Stimulated activated naive B cell treated with anti-CD40 and anti-IgM and Interleukin-4, amounts not matched to agents 10 μg/mL and 1 μg/mL and 100 μg/mL, for 72 hours (primary cell): ENCODE measurements at places on chromosomes 1 and 21.

- no peak overlapping the region for H3K27ac ChIP-seq
- no peaks in the 10 kb centered on the region for H3K27me3 ChIP-seq
- no peak overlapping the region for H3K4me3 ChIP-seq
- peaks cover 9% of the 10 kb centered on the region for H3K4me1 ChIP-seq
These were observed 36.7 kb upstream of the RAP1A start for GRCh38 chr1:111582644-111583618.

GRCh38 chr1:75733661-75734060 lies 9.2 kb downstream of the ACADM start:
- peaks cover 9% of the 10 kb centered on the region for H3K4me1 ChIP-seq
- peaks cover 35% of the 10 kb centered on the region for H3K36me3 ChIP-seq
- no peaks in the 10 kb centered on the region for H3K27me3 ChIP-seq

GRCh38 chr1:172442843-172443565 lies 865 bp downstream of the PIGC start:
- peaks cover 39% of the 10 kb centered on the region for H3K4me1 ChIP-seq
- H3K36me3 ChIP-seq: peaks cover 37% of the 10 kb centered on the region
- no peak for DNase-seq
- H3K27me3 ChIP-seq: no peaks in the 10 kb centered on the region
- H3K27ac ChIP-seq: peak overlapping the region; percentile 97
- peak overlapping the region; percentile 89 for H3K4me3 ChIP-seq

GRCh38 chr1:117466761-117467160 lies 99.5 kb downstream of the MAN1A2 start:
- no peak overlapping the region for H3K4me3 ChIP-seq
- H3K27me3 ChIP-seq: no peaks in the 10 kb centered on the region
- no peaks in the 10 kb centered on the region for H3K4me1 ChIP-seq
- H3K36me3 ChIP-seq: peaks cover 32% of the 10 kb centered on the region
- no peak for DNase-seq

- no peak for DNase-seq
- H3K27ac ChIP-seq: no peak overlapping the region
- H3K36me3 ChIP-seq: no peaks in the 10 kb centered on the region
- H3K4me3 ChIP-seq: no peak overlapping the region
- H3K4me1 ChIP-seq: peaks cover 41% of the 10 kb centered on the region
These were observed 1.2 kb upstream of the IL6R start for GRCh38 chr1:154403983-154404382.

GRCh38 chr21:37811711-37812110 lies 104.5 kb downstream of the KCNJ6 start:
- no peak overlapping the region for H3K4me3 ChIP-seq
- H3K4me1 ChIP-seq: no peaks in the 10 kb centered on the region
- H3K27ac ChIP-seq: no peak overlapping the region
- no peak for DNase-seq
- H3K27me3 ChIP-seq: no peaks in the 10 kb centered on the region
- no peaks in the 10 kb centered on the region for H3K36me3 ChIP-seq

- peaks cover 2% of the 10 kb centered on the region for H3K36me3 ChIP-seq
- H3K27ac ChIP-seq: no peak overlapping the region
- no peak for DNase-seq
- no peak overlapping the region for H3K4me3 ChIP-seq
- H3K27me3 ChIP-seq: no peaks in the 10 kb centered on the region
These were observed 422.9 kb downstream of the PTBP2 start for GRCh38 chr1:97144527-97144926.

DNA sequence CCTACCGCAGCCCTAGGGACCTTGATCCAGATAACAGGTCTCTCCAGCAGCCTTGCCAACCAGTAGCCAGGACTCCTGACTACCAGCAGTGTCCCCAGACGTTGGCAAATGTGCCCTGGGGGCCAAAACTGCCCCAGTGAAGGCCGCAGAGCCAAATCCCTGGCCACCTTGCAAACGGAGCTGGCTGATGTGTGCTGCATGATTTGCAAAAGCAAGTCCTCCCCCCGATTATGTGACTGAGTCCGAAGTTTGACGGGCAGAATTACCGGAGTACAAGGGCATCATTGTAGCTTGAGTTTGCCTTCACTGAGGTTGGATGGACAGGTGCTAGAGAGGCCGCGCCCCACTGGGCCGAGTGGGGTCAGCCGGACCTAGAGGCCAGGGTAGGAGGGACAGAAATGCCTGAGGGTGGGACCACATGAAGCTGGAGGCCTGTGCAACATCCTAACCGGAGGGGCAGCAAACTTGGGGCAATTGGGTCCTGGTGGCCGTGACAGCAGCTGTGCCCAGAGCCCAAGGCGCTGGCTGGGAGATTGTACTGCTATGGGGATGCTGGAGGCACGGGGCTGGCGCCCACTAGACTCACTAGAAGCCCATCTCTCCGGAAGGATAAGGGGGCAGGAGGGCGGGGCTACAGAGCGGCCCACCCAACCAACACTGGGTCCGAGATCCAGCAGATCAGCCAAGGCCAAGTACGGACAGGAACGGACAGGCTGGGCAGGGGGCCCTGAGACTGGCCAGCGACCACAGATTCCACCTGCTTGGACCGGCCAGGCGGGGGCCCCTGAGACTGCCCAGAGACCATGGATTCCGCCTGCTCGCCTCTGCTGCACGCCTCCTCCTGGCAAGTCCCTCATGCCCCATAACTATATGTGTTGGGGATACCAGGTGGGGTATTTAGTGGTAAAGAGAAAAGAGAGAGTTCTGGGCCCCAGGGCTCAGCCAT lies 2.8 kb downstream of the ARHGEF16 start:
- H3K4me1 ChIP-seq: peaks cover 19% of the 10 kb centered on the region
- no peak for DNase-seq
- no peak overlapping the region for H3K27ac ChIP-seq
- H3K27me3 ChIP-seq: peaks cover 16% of the 10 kb centered on the region

GRCh38 chr1:31216016-31216415 lies 23.7 kb downstream of the NKAIN1 start:
- no peak overlapping the region for H3K27ac ChIP-seq
- H3K4me1 ChIP-seq: no peaks in the 10 kb centered on the region
- no peak overlapping the region for H3K4me3 ChIP-seq
- no peaks in the 10 kb centered on the region for H3K36me3 ChIP-seq

DNA sequence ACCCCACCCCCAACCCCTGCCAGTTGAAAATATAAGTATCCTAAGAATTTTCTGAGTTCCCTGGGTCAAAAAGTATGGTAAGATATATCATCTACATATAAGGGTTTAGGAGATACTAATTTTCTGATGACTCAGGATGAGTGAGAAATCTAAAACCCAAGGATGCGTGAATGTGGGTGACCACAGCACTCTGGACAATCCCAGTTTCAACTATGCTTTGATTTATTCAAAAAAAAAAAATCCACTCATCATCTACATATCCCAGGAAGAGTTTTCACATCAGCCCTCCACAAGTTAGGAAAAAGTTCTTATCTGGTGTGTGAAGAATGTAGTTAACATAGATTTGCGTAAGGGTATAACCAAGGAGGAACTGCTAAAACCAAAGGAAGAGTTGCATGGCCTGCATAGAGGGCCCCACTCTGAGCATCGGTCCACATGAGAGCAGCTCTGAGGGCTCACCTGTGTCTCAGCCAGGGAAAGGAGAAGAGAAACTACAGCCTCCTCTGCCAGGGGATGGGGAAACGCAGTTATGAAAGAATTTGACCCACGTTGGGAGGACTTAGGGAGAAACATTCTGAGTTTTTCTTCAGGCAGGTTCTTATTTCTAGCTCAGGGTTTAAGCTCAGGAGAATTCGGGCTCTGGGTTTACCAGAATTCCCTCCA lies 18.8 kb downstream of the LAMB3 start:
- H3K4me1 ChIP-seq: peaks cover 4% of the 10 kb centered on the region
- peak overlapping the region; percentile 7 for H3K27ac ChIP-seq
- no peaks in the 10 kb centered on the region for H3K36me3 ChIP-seq
- peaks cover 17% of the 10 kb centered on the region for H3K27me3 ChIP-seq
- H3K4me3 ChIP-seq: no peak overlapping the region

DNA sequence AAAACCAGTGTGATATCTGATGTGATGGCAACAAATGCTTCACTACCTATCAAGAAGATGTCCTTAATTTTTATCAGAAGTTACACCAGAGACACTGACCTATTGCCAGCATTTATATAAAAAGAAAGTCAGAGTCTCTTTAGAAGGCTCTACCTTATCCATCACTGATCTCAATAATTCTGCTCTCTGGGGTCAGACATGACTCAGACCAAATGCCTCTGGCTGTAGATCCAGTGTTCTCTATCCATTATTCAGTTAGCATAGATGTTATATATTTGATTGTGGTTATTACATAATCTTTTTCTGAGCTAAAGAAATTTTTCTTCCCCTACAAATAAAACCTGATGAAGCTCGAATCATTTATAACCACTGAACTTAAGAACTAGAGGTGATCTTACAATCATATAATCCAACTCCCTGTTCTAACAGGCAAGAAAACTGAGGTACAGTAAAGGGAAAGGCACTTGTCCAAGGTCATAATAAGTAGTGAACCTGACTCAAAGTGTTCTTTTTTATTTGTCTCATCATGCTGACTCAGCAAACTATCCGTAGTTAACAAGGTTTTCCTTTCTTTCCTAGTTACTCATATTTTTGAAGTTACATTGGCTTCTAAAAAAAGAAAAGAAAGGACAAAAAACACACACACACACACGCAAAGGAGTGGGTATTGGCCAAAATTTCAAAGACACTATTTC lies 43.6 kb upstream of the ESRRG start:
- no peaks in the 10 kb centered on the region for H3K27me3 ChIP-seq
- no peak overlapping the region for H3K27ac ChIP-seq
- H3K4me3 ChIP-seq: no peak overlapping the region
- no peaks in the 10 kb centered on the region for H3K36me3 ChIP-seq
- no peaks in the 10 kb centered on the region for H3K4me1 ChIP-seq

GRCh38 chr1:26788515-26788785 lies 700 bp downstream of the PIGV start:
- peak overlapping the region; percentile 93 for H3K4me3 ChIP-seq
- peaks cover 20% of the 10 kb centered on the region for H3K36me3 ChIP-seq
- no peak for DNase-seq
- peak overlapping the region; percentile 99 for H3K27ac ChIP-seq

DNA sequence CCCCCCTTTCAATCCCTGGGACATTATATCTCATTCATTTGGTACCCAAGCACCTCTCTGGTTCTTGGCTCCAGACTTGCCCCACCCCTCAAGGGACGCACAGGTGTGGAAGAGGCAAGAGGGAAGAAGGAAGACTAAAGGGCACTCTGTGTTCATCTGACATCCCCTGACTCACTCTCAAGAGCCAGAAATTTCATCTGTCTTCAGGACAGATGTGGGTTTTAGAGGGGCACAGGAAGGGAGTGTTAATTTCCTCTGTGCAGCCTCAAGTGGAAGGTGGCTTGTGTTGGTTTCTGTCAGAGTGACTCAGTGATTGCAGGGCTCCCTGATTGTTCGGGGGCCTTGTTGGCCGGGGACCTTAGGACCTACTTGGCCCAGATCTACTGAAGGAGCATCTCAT lies 2.4 kb downstream of the C2CD4D start:
- H3K27ac ChIP-seq: peak overlapping the region; percentile 56
- no peaks in the 10 kb centered on the region for H3K36me3 ChIP-seq
- peak overlapping the region; percentile 80 for H3K4me3 ChIP-seq
- no peak for DNase-seq
- H3K27me3 ChIP-seq: peaks cover 8% of the 10 kb centered on the region
- peaks cover 22% of the 10 kb centered on the region for H3K4me1 ChIP-seq

DNA sequence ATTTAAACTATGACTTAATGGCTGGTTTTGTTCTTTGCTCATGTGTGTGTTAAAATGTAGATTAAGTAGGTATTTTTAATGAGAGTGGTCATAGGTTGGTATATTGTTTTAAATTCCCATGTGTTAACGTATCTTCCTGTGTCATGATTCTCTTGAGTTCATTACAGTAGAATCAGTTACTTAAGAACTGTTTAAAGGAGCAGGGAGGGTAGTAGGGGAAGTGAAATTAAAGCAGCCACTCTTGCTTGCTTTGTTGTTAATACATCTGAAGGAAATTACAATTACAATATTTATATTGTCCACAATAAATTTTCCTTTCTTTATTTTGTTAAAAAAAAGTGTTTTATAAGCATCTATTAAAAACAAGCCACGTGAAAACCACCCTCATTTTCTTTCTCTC lies 119.2 kb upstream of the KIAA1614 start:
- H3K27ac ChIP-seq: no peak overlapping the region
- no peaks in the 10 kb centered on the region for H3K27me3 ChIP-seq
- no peak overlapping the region for H3K4me3 ChIP-seq
- H3K4me1 ChIP-seq: peaks cover 21% of the 10 kb centered on the region
- H3K36me3 ChIP-seq: peaks cover 19% of the 10 kb centered on the region

DNA sequence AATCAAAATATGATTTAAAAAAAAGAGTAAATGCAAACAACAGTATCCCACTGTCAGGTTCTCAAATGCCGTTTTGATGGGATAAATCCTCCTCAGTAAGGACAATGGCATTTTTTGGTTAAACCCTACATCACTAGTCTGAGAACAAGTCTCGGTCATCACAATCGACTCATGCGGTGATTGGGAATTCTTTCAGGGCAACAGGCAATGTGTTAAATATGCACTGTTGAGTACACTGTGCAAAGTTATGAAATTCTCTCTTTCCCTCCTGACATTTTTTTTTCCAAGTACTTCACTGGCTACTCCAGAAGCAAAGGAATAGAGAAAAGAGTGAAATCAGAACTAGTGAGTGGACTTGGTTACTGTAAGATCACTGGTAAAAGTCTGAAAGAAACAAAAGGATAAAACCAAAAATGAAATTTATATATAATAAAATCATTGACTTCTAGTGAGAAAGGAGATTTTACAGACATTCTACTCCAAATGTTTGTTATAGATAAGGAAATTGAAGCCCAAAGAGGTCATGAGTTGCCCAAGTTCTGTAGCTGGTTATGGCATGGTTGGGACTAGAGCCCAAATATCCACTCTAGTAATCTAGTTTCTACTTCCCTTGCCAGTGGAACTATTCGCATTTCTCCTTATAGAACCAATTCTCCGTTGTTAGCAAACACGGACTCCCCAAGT lies 111.3 kb downstream of the TGFBR3 start:
- H3K36me3 ChIP-seq: no peaks in the 10 kb centered on the region
- H3K4me1 ChIP-seq: no peaks in the 10 kb centered on the region
- no peak for DNase-seq
- no peak overlapping the region for H3K27ac ChIP-seq

GRCh38 chr1:84073266-84073665 lies 70.8 kb upstream of the PRKACB start:
- no peaks in the 10 kb centered on the region for H3K4me1 ChIP-seq
- H3K36me3 ChIP-seq: no peaks in the 10 kb centered on the region
- no peak overlapping the region for H3K27ac ChIP-seq

DNA sequence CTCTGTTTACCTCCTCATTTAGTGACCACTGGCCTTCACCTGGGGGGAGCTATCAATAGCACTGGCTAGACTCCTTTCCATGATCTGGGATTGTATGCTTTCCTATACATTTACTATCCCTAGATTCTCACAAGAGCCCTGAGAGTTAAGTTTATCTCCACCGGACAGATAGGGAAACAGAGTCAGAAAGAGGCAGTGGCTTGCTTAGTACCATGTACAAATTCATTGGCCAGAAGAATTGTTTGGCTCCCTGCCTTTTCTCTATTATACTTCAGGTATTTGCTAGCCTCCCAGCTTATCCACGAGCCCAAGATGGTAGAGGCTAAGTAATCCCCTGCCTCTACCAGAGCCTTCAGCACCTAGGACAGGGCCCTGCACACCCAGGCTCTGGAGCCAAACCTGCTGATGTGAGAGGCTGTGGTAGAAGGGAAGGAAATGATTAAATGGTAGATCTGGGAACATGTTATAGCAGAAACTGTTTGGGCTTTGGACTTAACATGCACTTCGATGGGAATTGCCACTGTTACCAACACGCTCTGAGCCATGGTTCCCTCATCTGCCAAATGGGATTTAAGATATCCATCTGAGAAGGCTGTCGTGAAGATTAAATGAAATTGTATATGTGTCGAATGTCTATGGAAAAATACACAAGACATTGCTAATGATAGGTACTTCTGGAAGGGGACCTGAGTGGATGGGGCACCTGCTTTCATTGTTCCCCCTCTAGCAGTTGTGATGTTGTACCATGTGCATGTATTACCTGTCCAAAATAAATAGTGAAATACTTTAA lies 3.1 kb upstream of the BLACAT1 start:
- H3K4me3 ChIP-seq: no peak overlapping the region
- DNase-seq: no peak
- H3K36me3 ChIP-seq: no peaks in the 10 kb centered on the region
- H3K4me1 ChIP-seq: peaks cover 17% of the 10 kb centered on the region
